D721Med (cell line): ENCODE measurements at places on chromosomes 7 and 10.
A peak's percentile ranks its signal among the peaks of the same experiment; 100 is the strongest.

DNA sequence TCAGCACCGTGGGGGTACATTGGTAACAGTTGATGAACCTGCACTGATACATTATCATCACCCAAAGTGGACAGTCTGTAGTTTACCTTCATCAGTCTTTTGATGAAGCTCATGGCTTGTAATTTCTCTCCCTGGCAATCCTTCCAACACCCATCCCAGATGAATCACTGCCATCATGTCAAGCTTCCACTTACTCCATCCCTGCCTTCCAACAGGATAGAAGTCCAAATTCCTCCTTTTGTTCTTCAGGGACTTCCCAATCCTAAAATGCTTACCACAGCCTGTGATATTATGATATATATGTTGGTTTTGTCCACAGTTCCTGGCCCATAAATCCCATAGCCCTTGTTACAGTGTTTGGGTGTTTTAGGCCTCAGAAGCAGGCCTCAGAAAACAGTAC, 16.1 kb downstream of the SNX10 start:
- DNase-seq, result no peak

DNA sequence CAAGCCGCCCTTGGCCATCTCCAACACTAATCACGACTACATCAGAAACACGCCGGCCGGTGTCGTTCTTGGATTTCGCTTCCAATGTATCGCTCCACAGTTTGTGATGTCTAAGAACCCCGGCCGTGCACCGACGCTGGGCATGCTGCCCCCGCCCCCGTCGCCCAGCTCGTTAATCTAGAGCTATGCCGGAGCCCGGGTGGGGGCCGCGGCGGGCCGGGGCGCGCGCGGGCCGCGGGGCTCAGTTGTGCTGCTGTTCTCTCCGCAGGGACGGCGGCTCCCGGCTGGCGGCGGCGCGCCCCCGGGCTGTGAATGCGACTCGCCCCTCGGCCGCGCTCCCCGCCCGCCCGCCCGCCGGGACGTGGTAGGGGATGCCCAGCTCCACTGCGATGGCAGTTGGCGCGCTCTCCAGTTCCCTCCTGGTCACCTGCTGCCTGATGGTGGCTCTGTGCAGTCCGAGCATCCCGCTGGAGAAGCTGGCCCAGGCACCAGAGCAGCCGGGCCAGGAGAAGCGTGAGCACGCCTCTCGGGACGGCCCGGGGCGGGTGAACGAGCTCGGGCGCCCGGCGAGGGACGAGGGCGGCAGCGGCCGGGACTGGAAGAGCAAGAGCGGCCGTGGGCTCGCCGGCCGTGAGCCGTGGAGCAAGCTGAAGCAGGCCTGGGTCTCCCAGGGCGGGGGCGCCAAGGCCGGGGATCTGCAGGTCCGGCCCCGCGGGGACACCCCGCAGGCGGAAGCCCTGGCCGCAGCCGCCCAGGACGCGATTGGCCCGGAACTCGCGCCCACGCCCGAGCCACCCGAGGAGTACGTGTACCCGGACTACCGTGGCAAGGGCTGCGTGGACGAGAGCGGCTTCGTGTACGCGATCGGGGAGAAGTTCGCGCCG, 1.9 kb downstream of the VWC2 start:
- DNase-seq, result no peak

- DNase-seq, result no peak
Observed at GRCh38 chr7:38373155-38373554, 99.7 kb upstream of the TARP start.

DNA sequence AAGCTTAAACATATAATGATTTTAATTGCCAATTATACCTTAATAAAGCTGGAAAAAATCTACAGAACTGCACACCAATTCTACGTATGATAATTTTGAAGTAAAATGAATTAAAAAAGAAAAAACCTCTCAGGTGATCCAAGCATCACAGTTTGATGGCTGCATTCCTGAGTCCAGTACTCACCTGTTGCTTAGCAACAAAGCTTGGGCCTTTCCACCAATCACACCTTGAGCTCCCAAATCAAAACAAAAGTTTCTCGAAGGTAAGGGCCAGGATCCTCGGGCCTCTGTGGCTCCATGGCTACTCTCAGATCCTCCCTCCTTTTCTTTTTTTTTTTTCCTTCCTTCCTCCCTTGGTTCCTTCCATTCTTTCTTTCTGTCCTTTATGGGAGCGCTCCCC, 137.2 kb upstream of the PCBD1 start:
- DNase-seq, result no peak

DNA sequence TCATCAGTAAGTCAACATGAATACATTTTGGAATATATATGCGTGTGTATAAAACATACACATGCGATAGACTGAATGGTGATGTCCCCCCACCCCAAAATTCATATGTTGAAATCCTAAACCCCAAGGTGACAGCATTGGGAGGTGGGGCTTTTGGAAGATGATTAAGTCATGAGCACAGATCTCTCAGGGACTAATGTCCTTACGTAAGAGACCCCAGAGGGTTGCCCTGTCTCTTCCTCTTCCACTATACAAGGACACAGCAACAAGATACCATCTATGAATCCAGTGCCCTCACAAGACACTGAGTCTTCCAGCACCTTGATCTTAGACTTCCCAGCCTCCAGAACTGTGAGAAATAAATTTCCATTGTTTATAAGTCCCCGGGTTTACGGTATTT, 22.5 kb downstream of the DRGX start:
- no peak for DNase-seq

- peak; percentile 43 for DNase-seq
Observed at GRCh38 chr10:124928087-124928486, 13.8 kb upstream of the ZRANB1 start.

DNA sequence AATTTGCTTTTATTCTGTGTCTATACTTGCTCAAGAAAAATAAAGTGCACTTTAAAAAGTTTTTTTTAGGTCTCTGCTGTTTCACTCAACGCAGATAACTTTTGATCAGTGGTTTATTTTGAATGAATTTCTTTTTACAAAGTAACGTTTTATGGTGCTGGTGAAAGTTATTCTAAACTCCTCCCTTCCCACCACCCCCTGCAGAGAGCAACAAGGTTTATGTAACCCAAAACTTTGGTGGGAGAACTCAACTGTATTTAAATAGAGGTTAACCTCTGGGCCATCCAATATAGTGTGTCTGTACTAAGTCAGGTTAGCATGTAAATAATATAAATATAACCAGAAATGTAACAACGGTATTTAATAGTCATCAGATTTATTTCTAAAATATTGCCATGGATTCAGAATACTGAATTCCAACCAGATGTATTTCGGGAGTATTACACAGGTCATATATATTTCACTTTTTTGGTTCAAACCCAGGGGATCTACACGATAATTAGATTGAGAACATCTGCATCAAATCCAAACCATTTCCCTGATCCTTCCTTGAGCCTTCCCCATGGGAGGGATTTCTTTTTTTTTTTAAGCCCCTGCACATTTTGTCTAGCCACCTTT, 3.9 kb upstream of the CUX1 start:
- DNase-seq, result no peak

GRCh38 chr7:32952876-32953275, 4.4 kb upstream of the FKBP9 start:
- peak; percentile 36 for DNase-seq

DNA sequence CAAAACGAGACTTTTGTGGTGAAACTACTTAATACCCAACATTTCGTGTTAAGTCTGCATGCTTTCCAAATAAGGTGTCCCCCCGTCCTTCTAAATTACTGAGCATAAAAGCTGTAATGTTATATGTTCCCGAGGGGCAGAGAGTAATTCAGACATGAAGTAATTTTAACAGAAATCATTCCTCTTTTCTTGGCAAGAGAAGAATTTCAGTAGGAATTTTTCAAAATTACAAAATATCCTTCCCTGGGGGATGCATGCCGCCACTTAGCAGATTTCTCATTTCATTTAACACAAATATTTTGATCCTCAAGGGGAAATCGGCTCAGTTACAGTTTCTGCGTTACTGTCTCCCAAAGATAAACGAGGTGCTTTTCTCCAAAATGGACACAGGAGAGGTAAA, 213.2 kb upstream of the RHOBTB1 start:
- DNase-seq, result no peak

DNA sequence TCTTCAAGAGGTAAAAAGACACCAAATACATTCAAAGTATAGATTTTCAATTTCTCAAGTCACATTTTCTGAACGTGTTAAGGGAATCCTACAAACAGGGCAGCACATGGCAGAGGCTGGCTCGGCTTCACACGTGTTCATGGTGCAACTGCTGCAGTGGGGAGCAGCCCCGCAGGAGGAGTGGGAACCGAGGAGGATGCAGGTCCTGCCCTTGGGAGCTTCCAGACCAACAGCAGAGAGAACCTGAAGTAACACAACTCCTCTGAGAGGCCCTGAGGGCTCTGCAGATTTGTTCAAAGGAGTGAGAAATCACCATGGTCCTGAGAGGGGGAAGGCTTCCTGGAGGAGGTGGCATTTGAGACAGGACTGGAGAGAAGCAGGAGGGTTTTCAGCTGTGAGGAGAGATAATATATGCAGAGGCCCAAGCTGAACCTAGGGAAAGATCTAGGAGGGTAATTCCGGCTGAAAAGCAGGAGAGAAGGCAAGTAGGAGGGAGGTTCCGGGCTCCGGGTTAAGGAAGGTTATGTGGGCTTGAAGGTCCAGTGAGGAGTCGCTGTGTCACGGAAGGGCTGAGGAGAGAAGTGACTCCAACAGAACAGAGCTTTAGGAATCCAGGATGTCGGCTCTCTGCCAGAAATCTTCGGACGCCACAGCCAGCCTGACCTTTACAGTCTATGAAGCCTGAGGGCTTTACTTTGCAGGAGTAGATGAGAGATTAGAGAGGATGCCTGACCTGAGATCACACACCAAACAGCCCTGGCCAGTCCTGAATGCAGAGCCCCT, 77.5 kb downstream of the GPR26 start:
- DNase-seq, result no peak

GRCh38 chr7:115004121-115004520, 82.2 kb downstream of the MDFIC start:
- DNase-seq, result no peak

DNA sequence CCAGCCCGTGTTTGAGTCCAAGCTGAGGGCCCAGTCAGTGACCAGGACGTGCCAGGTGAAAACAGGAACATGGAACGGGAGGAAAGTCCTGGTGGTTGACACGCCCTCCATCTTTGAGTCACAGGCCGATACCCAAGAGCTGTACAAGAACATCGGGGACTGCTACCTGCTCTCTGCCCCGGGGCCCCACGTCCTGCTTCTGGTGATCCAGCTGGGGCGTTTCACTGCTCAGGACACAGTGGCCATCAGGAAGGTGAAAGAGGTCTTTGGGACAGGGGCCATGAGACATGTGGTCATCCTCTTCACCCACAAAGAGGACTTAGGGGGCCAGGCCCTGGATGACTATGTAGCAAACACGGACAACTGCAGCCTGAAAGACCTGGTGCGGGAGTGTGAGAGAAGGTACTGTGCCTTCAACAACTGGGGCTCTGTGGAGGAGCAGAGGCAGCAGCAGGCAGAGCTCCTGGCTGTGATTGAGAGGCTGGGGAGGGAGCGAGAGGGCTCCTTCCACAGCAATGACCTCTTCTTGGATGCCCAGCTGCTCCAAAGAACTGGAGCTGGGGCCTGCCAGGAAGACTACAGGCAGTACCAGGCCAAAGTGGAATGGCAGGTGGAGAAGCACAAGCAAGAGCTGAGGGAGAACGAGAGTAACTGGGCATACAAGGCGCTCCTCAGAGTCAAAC, 5.2 kb downstream of the GIMAP5 start:
- DNase-seq, result no peak

DNA sequence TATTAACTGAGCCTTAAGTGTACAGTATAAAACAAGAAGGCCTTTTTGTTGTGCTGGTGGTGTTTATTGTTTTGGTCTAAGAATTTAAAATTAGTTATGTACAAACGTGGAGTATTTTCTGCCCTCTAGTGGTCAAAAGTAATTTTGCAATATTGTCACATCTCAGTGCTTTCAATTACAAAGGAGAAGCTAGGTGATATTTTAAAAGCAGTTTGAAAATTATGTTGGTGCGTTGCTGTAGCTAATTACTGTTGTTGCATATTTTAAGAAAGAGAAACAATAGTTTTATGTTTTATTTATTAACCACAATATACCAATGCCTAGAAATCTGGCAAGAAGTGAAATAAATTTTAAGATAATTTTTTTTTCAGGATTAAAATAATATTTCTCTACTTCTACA, 11.4 kb downstream of the NPVF start:
- no peak for DNase-seq

- no peak for DNase-seq
Observed at GRCh38 chr10:5547931-5548660, 23.3 kb downstream of the CALML3 start.
